Stimulated activated CD4-positive, alpha-beta T cell treated with anti-CD3 and anti-CD28 coated beads, Interleukin-4, amount 100 ng/mL, for 24 hours (primary cell): ENCODE measurements at places on chromosomes 5 and 9.

DNA sequence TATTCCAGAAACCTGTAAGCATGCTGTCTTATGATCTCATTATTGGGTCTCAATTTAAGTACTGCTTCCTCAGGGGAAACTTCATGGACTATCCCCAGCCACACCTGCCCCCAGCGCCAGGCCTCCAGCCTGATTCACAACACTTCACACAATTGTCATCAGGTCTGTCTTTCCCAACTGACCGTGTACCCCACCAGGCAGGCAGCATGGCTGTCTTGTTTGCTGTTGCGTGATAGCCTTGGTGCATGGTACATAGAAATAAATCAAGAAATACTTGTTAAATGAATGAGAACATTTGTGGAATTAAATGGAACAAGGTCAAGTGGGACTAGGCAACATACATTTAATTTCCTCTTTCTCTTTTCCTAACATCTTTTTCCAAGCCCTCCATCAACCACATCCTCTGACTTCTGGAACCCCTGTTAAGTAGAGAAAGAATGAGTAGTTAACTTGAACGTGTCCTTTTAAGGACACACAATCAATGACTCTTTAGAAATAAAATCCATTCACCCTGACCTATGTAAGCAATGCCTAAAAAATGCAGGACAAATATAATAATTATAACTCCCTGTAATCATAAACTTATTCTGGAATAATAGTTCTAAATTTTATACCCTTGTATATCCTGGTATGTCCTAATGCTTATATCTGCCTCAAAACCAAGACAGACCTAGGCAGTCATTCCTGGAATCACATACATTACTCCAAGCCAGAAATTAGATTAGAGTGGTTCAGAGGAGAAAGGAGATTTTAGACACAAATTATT, 17.2 kb upstream of the THG1L start:
- no peak for DNase-seq

DNA sequence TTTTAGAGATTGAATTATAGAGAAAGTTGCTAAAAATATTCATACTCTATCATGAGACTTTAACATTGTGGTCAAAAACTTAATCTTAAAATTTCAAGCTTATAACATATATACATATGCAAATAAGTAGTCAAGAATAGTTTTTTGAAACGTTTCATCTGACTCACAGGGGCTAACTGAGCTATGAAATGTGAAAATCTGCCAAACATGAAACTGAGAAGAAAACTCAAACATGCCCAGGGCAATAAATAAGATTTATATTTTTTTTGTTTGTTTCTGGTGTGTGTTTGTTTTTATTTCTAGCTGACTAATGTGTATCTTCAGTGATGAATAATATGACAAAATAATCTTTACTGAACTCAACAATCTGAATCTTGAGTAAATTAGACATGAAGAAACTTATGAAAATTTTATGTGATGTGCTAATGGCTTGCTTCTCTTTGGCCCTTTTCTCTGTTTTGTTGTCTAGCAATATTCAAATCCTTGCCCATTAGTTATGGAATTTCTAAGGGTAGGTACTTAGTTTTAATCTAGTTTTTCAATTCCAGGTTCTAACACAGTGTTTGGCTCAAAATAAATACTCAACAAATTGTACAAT, 99.9 kb downstream of the FAM174A start:
- no peak for DNase-seq

DNA sequence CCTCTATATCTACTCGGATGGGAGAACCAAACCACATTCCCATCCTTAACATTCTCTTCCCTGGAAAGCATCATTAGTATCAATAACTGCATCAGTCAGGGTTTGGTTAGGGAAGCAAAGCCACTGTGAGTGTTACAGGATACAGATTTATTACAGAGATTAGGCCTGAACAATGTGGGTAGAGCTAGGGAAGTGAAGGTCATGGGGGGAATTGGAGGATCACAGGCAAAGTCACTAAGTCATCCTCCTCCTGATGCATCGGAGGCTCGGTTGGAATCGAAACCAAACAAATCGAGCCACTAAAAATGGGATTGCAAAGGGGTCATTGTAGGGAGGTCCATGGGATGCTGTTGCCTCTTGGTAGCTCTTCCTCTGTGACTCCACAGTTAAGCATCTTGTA, 61.8 kb upstream of the ZBTB43 start:
- DNase-seq: no peak

DNA sequence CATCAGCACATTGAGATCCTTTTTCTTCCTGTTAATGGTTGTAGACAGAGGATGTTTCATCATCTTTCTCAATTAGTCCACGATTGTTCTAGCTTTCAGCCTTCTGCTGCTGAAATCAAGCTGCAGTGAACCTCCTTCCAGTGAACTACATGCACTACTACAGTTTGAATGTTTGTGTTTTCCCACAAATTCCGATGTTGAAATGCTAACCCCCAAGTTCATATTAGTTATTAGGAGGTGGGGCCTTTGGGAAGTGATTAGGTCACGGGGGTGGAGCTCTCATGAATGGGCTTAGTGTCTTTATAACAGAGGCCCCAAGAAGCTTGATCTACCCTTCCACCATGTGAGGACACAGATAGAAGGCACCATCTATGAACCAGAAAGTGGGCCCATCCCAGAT, 32.9 kb downstream of the NSG2 start:
- DNase-seq: no peak

GRCh38 chr5:178627259-178627598, 379 bp upstream of the CLK4 start:
- DNase-seq: no peak
